ENCODE measurements at places on chromosomes 7 and 10. TPM values are rescaled to one million over a fixed set of nuclear protein-coding genes. Genes with fewer than 3 reads are reported as not detected.

Gene TDRD1
- total RNA-seq = 0.12 TPM

Gene NPC1L1
- not detected for total RNA-seq

Gene CTAGE4
- 0.90 TPM for total RNA-seq

DNA sequence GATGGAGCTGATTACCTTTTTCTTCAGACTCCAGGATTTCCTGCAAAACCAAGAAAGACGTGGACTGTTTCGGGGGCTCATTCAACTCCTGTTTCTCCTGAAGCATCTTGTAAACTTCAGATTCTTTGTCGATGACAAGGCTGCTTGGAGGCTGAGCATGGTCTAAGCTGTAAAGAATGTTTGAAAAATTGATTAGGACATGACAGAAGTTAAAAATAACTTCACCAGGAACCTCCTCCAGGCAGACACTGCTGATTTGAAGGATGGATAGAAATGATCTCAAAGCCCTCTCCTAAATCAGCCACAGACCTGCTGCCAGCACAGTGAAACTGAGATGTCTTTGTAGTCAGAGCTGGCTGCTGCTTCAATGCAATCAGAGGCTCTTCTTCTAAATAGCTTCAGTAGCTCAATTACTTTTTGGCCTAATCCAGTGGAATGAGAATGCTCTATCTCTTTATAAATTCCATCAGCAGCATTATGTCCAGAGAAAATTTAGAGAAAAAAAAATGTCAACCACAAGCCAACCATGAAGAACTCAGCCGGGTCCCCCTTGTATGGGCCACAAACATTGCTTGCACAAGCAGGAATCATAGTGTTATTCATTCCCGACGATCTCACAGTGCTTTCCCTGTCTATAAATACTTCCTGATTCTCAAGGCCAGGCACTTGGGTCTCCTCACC lies 43.5 kb downstream of the PDLIM1 start:
- DNase-seq = peak; percentile 55

DNA sequence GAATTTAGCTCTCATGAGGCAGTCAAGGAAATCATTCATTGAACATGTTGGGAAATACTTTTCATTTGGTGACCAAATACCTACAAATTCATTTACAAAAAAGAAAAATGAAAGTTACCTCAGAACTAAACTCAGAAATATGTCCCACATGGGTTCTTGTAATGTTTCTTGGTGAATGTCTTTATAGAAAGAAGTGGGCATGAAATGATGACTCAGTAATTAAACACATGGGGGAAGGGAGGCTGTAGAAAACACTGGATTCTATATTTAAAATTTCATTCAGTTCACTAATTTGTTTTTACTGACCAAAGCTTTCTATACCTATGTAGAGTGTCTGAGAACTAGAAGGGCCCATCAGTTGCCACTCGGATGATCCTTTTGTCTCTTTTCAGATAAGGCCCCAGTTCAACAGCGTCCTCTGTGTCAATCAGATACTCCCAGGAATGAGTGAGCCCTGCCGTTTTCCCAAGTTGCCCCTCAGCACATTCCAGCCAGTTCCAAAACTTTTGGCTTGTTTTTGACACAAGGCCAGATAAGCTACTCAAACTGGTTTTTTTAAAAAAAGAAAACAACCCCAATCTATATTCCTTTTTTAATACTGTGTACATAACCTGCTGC lies 49.3 kb upstream of the AGBL3 start:
- no peak for DNase-seq
